Stimulated activated CD4-positive, alpha-beta T cell treated with anti-CD3 and anti-CD28 coated beads, Interleukin-2, amount 100 ng/mL, for 24 hours (primary cell): ENCODE measurements at places on chromosomes 2 and 18.

- DNase-seq: no peak
Observed at GRCh38 chr2:62964671-62965070, 86.0 kb upstream of the OTX1 start.

- DNase-seq: no peak
Observed at GRCh38 chr2:6254441-6254840, 562.3 kb downstream of the SOX11 start.

GRCh38 chr2:177038787-177039484 is 173.7 kb upstream of the HNRNPA3 start:
- DNase-seq: no peak

DNA sequence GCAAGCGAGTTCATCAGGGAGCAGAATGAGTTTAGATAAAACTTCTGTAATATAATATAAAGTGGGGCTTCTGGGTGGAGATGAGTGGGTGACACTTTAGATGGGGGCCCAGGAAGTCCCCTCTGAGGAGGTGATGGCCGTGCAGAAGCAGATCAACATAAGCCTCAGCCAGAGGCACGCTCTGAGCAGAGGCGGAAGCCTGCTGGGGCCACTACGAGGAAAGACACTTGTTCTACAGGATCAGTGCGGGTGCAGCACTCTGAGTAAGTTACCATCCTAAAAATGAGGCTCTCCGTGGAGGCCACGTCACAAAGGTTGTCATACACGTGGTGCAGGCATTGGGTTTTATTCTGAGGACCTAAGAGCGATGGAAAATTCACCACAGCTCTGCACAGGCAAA is 22.3 kb downstream of the TMEM18 start:
- DNase-seq: no peak

GRCh38 chr18:32899819-32900218 is 127.0 kb upstream of the KLHL14 start:
- no peak for DNase-seq

GRCh38 chr18:37561986-37562385 is 3.6 kb downstream of the CELF4 start:
- DNase-seq: no peak

DNA sequence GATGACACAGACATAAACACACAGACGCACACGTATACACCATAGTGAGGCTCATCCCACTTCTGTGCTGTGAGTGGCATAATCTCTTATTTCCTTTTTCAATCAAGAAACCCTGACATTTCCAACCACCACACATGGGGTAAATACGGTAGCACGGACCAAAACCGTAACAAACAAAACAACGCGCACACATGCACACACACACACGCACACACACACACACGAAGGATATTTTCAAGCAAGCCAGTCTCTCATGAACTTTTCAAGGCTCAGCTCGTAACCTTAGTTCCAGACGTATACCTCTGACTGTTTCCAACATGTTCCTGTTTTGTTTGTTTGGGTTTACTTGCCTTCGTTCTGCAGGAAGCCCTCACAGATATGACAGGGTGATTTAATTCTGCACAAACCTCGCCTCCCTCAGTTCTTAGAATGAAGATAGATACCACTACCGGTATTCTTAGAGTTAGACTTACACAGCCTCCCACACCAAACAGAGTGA is 119.8 kb downstream of the BCL2 start:
- DNase-seq: no peak

- DNase-seq: no peak
Observed at GRCh38 chr2:45898819-45899218, 247.3 kb downstream of the PRKCE start.

DNA sequence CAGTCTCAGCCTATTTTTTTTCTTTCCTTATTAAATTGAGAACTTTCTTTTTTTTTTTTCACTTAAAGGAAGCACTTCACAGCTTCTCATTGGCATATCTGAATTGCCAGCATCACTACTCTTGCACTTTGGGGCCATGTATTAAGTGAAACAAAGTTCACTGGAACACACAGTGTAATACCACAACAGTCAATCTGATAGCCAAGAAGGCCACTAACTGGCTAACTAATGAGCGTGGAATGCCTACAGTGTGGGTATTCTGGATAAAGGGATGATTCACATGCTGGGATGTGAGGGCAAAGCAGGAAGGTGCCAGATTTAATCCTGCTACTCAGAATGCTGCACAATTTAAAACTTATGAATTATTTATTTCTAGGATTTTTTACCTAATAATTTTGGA is 11.7 kb upstream of the C18orf63 start:
- no peak for DNase-seq

GRCh38 chr2:144702051-144702450 is 182.1 kb upstream of the ZEB2 start:
- DNase-seq: no peak

DNA sequence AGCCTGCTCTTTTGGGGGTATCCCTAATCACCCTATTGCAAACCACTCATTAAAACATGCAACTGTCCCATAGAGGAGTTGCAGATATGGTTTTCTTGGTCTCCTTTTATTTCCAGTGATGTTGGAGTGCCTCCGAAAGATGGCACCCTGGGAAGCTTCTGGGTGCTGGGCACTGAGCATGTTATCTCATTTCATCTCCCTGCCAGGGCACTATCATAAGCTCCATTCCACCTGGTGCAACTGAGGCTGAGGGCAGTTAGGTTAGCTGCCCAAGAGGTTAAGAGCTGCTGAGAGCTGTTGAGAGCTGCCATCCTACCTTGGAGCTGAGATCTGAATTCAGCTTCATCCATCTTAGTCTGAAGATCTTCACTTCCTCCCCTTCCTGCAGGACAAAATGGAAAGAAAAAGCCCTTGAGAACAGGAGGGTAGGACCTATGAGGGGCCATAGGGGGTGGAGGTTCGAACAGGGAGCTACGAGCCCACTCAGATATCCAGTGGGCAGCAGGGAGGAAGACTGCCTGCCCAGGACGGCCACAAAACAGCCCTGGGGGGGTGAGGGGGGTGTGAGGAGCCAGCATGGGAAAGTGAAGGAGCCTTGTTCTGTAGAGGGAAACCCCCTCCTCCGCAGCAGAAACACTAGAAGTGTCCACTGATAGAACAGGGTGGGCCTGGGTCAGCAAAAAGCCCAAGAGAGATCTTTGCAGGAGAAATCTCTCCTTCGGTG is 202.5 kb downstream of the ZFP36L2 start:
- no peak for DNase-seq

DNA sequence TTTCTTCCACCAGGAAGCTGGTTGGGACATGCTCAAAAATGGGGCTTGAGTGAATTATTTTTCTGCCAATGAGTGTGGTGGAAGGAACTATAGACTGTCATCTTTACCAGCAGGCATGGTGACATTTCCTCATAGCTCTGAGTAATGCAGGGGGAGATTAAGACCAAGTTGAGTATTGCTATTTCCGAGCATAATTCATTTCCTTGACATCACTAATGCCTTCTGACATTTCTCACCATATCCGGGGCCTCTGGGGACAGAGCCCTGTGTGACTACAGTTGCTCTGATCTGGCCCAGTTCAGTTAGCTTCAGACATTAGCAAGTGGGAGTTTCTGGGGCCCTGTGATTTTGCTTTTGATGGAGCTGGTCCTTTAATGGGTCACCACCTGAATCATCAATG is 410.4 kb downstream of the MEIS1 start:
- no peak for DNase-seq

DNA sequence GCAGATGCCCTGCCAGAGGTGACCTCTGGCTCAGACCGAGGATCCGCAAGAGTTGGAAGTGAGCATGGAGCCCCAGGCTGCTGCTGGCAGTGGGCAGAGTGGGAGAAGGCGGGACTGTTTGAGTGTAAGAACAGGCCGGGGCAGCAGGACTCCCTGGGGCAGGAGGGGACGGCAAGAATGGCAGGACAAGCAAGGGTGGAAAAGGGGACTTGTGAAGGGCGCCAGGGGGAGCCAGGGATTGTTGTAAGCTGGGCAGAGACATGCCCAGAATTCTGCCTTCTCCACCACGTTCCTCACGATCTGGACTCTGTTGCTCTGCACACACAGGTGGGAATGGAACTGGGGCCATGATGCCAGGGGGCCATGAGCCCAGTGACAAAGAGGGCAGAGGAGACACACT is 72.3 kb upstream of the TMEM200C start:
- DNase-seq: no peak

- no peak for DNase-seq
Observed at GRCh38 chr2:239616729-239617128, 215.9 kb upstream of the HDAC4 start.

DNA sequence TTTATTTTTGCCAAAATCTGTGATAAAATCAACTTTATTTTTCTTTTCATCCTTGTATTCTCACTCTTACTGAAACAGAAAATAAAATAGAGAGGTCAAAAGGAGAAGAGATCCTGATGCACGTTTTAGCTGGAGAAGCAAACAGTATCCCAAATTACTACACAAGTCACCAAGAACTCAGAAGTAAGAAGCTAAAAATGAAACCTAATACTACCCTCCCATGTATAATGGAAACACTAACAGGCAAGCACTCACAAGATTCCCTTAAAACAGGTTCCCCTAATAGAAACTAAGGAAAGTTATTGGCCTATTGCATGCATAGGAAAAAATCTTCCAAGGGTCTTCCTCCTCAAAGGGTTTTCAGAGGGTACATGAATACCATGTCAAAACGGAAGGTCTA is 927.0 kb downstream of the ERBB4 start:
- DNase-seq: no peak

DNA sequence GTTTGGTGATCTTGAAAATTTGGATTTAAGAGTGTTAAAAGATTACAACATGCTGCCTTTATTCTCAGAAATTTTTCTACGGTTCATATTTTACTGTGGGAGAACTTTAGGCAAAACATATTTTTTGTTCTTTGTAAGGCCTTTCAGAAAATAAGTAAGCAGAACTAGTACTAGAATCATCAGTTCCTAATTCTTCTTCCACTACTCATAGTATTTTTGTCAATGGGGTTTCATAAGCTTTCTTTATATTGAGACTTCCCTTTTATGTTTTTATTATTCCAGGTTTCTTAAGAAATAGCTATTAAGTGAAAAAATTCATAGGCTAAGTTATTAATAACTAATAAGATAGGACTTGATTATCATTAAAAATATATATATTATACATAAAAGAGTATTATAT is 12.4 kb downstream of the UGGT1 start:
- no peak for DNase-seq
